ENCODE measurements at places on chromosomes 1 and 21.

DNA sequence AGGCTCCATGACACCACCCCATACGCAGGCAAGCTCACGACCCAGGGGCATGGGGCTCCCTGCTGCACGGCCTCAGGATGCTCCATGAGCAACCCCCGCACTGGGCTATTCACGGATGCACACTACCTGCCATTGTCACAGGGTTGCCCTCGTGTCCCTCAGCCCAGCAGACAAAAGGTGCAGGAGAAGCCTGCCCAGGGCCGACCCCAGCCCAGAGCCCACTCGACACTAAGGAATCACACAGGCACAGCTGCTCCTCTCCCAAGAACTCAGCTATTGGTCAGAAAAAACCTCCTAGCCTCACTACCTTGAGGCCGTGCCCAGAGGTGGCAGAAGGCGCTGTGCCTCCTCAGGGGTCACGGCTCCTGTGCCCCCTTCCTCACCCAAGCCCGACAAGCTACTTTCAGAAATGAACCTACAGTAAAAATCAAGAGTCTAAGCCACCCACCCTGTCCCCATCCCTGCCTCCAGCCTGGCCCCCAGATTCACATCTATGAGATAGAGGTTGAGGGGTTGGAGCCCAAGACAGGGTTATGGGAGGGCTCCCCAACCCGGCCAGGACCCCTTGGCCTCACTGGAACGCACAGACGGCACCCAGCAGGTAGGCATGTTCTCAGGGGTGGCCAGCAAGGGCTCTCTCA is 6.4 kb upstream of the SPATC1L start:
- no peak for DNase-seq

DNA sequence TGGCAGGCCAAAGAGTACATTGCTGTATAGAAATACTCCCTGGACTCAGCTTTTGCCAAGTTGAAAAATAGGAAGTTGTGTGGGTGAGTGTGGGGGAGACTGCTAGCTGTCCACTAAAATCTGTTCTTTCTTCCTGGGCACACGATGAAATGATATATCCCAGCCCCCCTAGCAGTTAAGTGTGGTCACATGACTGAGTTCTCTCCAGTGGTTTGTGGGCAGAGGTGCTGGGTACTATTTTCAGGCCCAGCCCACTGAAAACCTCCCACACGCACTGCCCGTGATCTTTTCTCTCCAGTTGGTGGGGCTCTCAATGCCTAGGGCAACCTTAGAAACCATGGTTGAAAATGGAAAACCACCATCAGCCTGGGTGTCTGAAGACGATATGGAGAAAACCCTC is 119.7 kb upstream of the LMO4 start:
- DNase-seq, result no peak

DNA sequence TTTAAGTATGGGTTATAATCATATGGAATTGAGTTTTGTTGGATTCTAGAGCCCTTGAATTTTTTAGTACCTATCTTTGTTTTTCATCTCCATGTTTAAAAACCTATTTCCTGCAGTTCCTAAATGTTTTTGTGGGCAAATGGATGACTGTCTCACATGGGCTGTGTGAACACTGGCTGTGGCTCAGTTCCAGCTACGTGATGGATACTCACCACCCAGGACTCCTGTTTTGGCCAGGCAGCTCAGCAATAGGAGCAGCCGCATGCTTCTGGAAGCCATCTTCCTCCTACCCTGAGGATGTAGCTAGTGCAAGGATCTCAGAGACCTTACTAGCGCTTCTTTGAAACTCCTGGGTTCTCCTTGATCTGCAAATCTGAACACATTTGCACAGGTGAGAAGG is 2.8 kb downstream of the REG4 start:
- peak; percentile 22 for DNase-seq

- peak; percentile 90 for DNase-seq
Measured at GRCh38 chr1:12040457-12041051, 21.3 kb downstream of the MIIP start.

DNA sequence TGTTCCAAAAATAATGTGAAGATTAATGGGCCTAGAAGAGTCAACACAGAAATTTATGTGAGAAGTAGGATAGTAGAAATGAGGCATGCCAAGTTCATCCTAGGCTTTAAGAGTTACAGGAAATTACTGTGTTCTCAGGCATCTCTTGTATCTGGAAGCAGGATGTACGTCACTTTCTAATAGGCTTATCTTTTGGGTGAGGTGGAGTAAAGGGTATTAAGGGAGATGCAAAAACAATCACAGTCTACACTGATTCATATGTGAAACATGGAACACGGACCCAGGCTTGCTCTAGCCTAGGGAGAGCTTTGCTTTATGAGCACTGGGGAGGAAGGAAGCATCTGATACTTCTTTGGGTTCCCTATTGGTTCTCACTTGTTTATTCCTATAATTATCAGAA is 84.5 kb upstream of the RGS4 start:
- peak; percentile 61 for DNase-seq

DNA sequence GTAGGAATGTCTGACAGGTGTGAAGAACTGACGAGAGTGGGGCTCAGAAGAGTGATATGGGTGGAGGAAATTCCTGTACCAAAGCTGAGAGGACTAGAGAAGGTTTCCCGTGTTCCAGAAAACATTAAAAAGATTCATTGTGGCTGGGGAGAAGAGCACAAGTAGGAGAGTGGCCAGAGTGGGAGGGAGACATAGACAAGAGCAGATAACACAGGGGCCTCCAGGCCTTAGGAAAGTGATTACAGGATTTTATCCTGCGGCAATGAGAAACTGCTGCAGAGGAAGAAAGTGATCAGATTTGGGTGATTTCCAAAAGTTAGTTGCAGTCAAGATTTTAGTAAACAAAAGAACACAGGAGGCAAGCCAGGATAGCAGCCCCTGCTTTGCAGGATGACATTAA is 7.9 kb downstream of the C8B start:
- no peak for DNase-seq

- DNase-seq, result no peak
Measured at GRCh38 chr21:18403735-18404450, at the start of gene TMPRSS15. Gene TMPRSS15 (minus strand): TSS chr21:18403785. CDS start chr21:18403622, 163 bp downstream.

GRCh38 chr1:156559797-156560385 is 12.5 kb downstream of the IQGAP3 start:
- no peak for DNase-seq

DNA sequence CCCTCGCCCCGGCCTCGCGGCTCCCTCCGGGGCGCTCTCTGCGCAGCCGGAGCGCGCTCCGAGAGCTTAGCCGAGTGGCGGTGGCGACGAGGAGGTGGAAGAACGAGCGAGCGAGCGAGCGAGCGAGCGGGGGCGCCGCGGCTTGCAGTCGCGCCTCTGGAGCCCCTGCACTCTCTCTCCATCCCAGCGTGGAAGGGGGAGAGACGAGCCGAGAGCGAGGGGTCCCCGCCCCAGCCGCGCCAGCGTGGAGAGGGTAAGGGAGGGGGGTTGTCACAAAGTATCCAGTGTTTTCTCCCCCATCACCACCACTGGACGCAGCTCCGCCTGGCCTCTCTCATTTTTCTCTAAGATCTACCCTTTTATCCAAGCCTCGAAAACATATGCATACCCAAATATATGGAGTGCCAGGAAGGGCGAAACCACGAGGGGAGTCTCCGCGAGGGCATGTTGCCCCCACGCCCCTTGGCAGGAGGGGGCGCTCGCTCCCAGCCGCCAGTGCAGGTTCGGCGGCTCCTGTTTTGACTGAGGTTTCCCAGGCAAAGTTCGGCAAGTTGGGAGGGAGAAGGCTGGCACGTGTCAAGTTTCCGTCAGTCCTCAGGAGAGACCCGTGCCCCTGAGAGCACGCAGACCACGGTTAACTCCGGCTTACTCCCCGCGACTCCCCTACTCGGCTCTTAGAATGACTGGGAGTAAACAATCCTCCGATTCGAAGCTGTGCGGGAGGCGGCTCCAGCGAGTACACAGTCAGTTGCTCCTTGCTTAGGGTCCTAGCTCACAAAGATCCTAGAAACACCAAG is 569 bp upstream of the DAB1 start:
- DNase-seq, result peak; percentile 32

GRCh38 chr1:5481889-5482288 is 510.3 kb downstream of the NPHP4 start:
- DNase-seq, result no peak

DNA sequence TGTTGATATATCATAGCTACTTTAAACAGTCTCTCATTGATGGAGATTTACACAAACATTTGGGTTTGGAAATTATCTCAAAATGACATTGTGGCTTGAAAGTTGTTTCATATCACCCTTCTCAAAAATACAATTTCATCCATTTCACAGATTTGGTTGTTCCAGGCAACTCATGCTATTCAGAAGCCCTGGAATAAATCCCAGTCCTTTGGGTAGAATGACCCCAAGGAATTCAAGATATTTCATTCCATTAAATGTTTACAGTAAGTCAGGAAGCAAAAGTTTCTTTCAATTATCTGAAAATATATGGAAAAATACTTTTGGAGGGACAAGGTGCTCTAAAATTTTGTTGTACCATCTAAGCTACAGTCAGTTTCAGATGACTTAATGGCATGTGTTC is 27.1 kb downstream of the MPZL1 start:
- DNase-seq, result peak; percentile 71

DNA sequence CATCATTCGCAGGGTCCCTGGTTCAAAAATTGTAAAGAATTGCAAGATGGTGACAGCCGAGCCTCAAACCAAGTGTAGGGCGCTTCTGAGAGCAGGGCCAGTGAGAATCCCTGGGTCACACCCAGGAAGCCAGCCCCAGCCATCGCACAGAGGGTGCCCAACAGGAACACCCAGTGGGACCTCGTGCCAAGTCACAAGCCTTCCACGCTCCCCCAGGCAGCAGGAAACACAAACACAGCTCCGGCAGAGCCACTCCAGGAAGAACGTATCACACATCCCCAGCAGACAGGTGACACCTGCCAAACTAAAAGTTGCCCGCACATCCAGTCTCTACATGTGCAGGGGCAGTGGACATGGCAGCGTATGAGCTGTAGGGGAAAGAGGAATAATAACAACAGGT is 20.2 kb downstream of the DHRS3 start:
- DNase-seq, result no peak

GRCh38 chr1:29746076-29746665 is 509.8 kb downstream of the PTPRU start:
- DNase-seq, result no peak

DNA sequence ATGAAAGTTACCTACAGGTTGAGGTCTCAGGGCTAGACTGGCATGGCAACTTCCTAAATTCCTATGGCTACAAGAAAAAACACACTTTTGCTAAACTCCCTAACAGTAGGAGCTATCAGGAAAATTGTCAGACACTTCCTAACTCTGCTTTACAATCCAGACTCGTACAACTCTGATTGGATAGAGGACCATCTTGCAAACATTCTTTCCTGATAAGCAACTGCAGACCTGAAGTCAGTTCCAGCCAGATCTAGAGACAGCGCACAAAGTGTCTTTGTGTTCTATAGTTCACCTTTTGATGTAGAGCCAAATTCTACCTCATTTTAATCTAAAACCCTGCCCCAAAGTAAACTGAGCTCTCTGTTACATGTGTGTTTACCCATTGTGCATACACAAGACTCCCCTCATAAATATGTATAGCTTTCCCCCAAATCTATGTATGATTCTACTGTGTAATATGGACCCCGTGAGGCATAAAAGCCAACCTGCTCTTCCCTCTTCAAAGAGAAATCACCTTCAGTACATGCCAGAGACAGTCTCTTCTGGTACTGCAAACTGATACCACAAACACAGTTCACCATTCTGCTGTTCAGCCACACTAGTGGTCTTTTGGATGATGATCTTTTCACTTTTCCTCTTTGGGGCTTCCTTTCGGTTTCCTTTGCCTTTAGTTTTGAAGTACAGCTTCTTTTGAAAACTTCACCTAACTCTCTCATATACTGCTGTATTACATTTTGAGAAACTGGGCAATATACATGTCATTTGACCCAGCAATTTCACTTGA is 21.7 kb downstream of the ZP4 start:
- no peak for DNase-seq

DNA sequence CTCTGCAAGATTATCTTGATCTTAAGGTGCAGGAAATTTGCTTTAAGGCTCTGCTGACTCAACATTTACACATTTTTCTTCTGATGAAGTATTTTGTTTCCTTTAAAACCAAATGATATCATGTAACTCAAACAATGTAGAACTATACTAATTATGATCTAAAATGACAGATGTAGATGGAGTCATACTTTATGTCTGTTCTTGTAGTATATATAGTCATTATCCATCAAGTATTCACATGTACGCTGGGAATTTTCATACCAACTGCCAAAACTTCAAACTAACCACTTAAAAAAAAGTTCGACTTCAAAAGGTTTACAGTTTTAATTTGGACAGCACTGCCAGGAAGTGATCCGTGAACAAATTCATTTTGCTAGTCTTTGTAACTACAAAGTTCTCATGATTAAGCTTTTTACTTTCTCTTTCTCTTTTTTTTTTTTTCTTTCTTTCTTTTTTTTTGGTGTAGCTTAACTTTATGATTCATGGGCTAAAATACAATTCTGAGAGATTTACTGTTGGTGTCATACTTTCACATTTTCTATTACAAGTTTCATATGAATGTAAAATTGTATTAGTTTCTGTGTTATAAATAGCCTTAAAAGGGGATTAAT is 509.0 kb upstream of the CXADR start:
- peak; percentile 55 for DNase-seq

DNA sequence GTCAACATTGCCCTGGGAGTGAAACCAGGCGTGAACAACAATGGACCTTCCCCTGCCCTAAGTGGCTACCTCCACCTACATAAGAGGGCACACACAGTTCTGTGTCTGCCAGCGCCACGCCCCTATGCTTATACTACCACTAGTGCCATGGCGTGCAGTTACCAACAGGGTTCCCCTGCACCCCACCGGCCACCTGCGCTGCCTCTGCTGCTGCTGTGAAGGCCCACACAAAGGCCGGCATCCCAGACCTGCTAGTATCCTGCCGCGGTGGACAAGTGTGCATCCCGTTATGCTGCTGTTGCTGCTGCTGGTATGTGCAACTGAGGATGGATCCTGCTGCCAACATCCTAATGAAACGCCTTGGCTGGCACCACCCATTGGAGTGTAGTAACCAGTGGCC is 75.7 kb downstream of the INTS7 start:
- DNase-seq, result no peak

DNA sequence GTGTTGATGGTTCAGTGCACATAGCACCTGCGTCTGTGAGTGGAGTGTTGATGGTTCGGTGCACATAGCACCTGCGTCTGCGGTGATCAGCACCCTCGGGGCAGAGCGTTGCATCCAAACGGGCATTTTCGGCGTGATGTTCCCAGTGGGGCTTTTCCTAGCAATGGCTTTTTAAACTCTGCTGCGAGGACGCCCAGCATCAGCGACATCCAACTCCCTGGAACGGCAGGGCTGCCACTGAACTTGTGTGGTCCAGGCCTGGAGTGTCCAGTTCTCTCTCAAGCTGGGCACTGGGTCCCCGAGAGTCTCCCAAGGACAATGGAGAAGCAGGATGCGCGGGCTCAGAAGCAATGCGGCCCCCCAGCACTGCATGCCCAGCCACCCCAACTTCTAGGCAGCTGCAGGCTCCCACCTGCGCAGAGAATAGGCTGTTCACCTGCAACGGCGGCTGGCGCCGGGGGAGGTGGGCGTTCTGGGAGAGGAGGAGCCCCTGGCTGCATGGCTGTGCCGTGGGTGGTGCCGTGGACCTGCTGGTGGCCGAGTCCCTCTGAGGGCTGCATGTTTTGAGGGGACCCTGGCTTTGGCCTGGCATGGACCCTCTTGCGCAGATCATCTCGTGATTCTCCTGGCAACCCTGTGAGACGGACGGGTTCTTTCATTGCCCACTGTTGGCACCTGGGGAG is 10.1 kb upstream of the C1orf174 start:
- DNase-seq, result no peak

Data from fibroblast of skin of scalp (primary cell).